Occipital lobe (tissue), 3 donors: ENCODE measurements at places on chromosomes 13 and 19. TPM values are rescaled to one million over a fixed set of nuclear protein-coding genes. Genes with fewer than 3 reads are reported as not detected.

FFAR3 gene
- not detected for total RNA-seq

DNA sequence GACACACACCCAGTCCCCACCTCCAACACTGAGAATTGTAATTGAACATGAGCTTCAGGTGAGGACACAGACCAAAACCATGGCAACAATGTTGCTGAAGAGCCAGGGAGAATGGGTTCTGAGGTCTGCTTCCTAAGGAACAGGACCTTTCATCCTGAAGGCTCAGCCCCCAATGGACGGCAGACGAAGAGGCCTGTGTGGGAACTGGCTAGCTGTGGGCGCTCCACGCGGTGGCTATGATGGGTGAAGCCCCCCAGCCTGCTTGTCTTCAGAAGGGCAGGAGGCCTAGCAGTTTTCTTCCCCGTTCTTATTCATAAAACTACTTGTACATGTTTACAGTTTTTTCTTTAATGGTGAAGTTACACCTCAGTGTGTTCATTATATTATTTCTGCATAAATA is 136.1 kb upstream of the SPACA7 start:
- no peak for DNase-seq

DNA sequence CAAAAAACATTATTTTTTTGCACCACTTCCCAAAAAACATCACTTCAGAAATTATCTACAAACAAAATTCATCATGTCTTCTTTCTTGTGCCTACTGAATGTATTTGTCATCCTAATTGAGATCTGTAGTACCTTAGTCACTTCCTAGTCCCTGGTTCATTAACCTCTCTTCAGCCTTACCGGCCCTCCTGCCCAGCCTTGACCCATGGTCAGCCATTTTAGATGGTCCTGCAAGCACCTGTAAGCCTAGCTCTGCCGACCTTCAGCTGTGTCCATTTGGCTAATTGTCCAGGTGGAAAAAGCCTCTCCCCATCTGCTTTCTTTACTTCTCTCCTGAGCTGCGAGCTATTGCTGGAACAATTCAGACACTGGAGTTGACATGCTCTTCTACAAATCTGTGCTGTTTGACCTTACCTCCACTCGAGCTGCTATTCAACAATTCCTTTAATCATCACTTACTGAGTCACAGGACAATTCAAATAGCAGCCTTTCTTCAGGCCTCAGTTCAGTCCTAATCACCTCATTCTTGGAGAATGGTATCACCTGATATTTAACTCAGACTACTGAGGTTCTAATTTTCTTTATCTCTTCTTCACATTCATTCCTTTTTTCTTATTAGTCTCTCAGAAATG is 882.5 kb downstream of the PCDH9 start:
- DNase-seq: no peak

DNA sequence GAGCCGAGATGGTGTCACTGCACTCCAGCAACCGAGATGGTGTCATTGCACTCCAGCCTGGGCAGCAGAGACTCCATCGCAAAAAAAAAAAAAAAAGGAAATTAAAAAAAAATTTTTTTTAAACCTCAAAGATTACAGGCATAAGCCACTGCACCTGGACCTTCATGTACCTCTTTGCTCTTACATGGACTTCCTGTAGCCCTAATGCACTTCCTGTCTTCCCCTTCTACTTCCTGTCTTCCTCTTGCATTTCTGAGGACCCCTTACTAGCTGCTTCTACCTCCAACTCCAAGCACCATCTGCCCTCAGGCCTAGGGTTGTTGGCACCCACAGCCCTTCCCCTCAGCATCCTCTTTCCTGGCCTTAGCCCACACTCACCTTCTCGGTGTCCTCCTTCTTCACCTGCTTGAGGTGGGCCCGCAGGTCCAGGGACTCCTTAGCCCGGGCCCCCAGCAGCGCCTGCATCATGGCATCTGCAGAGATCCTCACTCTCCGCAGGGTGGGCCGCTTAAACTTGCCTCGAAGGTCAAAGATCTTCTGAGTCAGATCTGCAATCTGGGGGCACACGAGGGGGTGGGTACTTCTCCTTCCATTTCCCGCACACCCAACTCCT is 3.8 kb downstream of the TNNI3 start:
- no peak for DNase-seq

DNA sequence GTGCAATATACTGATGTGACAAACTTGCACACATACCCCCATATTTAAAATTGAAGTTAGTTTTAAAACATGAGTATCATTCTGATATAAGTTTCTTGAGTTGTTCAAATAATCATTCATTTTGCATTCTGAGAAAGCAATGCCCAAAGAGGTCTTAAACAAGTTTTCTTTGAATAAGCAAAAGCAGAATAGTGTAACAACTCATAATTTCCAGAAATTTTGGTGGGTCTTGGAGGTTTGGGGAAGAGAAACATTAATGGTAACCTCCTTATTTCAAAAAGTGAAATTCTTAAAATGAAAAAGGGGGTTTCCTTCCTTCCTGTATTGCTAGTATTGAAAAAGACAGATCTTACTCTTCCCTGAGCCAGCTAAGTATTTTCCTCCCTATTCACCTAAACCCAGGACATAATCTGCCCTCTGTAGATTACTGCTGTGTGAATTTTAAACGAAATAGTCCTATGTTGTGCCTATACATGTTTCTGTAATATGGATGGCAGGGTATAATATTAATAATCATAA is 30.4 kb downstream of the SLC25A15 start:
- DNase-seq: no peak

DNA sequence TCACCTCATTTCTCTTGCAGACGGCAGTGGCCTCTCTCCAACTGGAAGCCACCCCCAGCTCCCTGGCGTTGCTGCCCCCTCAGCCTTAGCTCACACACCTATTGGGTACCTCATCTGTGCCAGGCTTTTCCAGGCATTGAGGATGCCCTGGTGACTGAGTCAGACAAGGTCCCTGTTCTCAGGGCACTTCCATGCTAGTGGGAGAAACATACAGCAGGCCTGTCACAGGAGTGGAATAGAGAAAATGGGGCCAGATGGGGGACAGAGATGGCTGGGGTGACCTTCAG is 33.9 kb downstream of the CAPN12 start:
- no peak for DNase-seq

DNA sequence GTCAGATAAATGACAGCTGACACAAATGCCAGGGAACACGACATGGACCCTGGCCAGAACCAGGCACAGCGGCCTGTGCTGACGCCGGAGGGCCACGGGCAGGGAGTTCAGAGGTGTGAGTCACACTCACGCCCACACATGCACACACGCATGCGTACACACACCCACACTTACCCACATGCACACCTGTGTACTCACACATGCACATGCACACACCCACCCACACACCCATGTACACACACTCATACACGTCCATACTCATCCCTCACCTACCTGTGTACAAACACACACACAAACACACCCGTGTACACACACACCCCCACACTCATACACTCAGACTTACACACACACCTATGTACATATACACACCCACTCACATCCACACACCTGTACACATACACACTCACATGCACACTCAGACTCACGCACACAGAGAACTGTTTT is 40.4 kb downstream of the MLLT1 start:
- DNase-seq: no peak

DNA sequence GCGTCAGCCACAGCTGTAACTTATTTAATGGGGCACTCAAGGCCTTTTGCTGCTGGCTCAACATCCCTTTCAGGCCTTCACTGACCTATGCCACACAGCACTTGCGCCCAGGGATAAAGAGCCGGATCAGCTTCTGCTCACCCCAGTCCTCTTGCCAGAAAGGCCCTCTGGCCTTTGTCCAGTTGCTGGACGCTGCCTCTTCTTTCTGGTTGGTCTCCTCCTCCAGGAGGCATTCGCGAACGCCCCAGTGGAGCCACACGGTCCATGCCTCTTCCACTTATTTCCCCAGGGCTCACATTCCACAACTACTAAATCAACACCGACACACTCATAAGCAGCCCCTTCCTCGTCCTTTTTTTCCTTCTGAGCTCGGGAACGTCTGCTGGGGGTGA is 3.7 kb upstream of the ZNF329 start:
- DNase-seq: no peak

DNA sequence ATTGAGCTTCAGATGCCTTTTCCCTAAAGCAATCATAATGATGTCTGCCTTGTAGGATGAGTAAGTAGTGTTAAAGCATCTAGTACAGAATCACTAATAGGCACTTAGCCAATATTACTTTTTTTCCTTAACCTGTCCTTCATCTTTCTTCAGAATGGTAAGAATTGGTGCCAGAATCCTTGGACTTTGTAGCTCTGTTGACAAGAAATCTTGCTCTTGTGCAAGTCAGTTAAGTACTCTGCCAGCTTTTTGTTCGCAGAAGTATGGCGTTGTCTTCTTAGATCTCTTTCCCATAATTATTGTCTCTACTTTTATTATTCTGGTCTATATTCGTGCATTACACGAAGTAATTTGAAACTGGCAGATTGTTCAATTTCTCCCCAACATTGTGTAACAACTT is 554.5 kb downstream of the PCDH9 start:
- no peak for DNase-seq

- DNase-seq: peak; percentile 78
These were observed 236.0 kb downstream of the PCDH9 start for GRCh38 chr13:66994097-66994496.

DNA sequence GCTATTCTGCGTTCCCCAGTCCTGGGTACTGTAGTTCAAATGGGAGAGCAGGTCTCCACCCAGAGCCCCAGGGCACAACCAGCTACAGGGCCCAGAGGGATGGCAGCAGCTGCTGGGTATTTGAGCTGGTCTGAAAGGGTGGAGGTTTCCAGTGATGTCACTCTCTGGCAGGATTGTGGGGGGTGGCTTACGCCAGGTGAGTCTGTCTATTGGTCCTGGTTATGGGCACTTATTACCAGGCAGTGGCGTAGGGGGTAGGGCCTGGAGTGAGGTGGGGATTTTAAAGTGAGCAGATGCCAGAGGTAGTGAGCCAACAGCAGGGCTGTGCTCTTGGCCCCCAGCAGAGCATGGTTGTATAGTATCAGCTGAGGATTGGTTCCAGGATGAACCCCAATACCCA is 6.2 kb downstream of the RPS19 start:
- no peak for DNase-seq

- no peak for DNase-seq
These were observed 391.8 kb downstream of the KLF5 start for GRCh38 chr13:73450583-73450982.

DIAPH3 gene
- total RNA-seq: 5.8 TPM

KLK12 gene
- total RNA-seq: not detected

DNA sequence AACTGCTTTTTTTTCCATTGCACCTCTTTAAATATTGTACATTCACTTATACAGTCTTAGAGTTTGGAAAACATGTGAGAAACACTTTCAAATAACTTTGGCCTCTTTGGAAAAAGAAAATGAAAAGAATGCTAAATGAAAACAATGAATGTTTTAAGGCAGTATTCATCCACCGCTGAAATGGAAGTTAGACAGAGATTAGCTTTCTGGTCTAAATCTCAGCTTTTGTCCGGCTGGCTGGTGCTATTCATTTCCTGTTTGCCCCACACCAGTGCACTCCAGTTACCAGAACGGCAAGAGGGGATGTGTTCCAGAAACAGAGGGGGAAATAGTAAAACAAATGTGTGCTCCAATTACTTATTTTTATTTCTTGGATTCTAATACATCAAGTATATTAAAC is 1201.3 kb downstream of the EFNB2 start:
- DNase-seq: no peak

- DNase-seq: no peak
These were observed 166.4 kb downstream of the EFNB2 start for GRCh38 chr13:106369091-106369490.

- DNase-seq: no peak
These were observed 9.0 kb upstream of the SOX1 start for GRCh38 chr13:112057736-112058518.

CLEC11A gene
- 2.5 TPM for total RNA-seq

GRCh38 chr13:101486708-101487437 is 34.4 kb downstream of the ITGBL1 start:
- no peak for DNase-seq

GRCh38 chr19:57776764-57777296 is 7.4 kb downstream of the ZNF586 start:
- DNase-seq: no peak

NBEA gene
- total RNA-seq: 251 TPM

GRCh38 chr19:39470724-39471339 is 9.8 kb upstream of the TIMM50 start:
- no peak for DNase-seq

CEACAM7 gene
- not detected for total RNA-seq

RPL13A gene
- total RNA-seq: 2,203 TPM

DNA sequence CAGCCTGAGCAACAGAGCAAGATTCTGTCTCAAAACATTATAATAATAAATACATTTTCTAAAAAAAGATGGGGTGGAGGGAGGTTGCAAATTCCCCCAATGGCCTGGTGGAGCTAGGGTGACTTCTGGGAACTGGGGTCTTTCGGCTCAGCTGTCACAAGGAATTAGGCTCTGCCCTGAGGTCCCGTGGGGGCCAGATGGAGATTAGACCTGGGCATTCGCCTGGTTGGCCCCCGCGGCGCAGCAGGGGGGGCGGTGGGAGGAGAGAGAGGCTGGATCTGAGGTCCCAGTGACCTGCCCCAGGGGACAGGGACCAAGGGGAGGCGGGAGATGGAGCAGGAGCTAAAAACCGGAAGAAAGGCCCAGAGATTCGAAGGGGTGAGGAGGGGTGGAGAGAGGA is 14.8 kb downstream of the FUT6 start:
- no peak for DNase-seq

ZNF836 gene
- total RNA-seq: 48.5 TPM

PSENEN gene
- total RNA-seq: 7.2 TPM

DNA sequence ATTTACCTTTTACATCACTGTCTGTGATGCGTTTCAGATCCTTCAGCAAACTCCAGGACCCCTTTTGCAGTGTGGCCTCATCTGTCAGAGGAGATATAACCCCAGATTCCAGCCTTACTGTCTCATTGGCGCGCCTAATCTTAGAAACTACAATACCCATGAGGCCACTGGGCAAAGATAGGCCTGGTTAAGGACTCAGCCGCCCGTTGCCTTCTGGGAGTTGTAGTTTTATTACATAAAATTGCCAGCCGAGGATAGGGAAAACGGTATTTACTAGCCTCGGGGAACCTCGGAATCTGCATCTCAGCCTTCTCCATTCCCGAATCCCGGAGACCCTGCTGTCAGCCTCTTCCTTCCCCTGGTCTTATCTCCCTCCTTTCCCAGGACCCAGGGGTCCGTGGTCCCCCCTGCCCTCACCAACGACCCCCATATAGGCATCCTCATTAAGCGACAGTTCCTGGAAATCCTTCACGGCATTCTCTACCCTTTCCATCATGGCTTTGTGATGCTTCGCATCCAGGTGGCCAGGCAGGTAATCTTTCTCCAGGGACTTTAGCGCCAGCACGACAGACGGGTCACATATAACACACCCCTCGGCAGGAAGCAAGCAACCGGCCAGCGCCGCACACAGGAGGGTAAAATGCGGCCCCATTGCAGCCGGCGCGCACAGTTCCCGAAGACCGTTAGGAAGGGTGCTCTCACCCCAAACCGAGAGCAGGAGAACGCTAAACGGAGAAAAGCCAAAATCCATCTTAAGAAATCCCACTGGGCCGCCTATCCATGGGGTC is 1.3 kb downstream of the IZUMO1 start:
- DNase-seq: peak; percentile 49

DNA sequence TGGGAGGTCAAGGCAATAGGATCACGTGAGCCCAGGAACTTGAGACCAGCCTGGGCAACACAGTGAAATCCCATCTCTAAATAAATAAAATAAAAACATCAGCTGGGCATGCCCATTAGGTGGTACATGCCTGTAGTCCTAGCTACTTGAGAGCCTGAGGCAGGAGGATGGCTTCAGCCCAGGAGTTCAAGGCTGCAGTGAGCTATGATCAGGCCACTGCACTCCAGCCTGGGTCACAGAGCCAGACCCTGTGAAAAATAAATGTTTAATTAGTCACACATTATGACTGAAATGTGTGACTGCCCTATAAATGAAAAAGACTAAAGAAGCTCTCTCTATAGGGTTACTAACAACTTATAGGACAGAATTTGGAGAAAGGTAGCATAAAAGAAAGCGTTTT is 37.7 kb downstream of the USP12 start:
- no peak for DNase-seq

FCER2 gene
- total RNA-seq: not detected
